ENCODE measurements at places on chromosomes 2 and 18. TPM values are rescaled to one million over a fixed set of nuclear protein-coding genes. Genes with fewer than 3 reads are reported as not detected.
A peak's percentile ranks its signal among the peaks of the same experiment; 100 is the strongest.

The WDR7 gene
- total RNA-seq = 49.2 TPM

DNA sequence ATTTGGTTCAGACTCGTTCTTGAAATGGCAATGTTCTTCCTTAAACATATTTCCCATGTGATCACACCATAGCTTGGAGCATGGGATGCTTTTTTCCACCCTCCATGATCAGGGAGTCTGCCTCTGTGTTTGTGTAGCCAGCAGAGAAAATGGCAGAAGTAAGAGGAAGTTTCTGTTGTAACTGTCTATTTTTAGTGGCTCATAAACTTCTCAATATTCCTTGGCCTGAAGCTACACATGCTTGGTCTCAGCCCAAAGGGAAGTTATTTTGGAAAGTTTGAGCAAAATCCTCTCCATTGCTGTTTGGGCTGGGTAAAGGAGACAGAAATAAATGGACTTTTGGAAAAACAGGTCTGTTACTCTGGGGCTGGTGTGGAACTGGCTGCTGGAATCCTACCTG lies 33.4 kb upstream of the ITGA6 start:
- no peak for DNase-seq

GRCh38 chr18:57389271-57389670 lies 36.9 kb downstream of the ST8SIA3 start:
- DNase-seq = no peak

DNA sequence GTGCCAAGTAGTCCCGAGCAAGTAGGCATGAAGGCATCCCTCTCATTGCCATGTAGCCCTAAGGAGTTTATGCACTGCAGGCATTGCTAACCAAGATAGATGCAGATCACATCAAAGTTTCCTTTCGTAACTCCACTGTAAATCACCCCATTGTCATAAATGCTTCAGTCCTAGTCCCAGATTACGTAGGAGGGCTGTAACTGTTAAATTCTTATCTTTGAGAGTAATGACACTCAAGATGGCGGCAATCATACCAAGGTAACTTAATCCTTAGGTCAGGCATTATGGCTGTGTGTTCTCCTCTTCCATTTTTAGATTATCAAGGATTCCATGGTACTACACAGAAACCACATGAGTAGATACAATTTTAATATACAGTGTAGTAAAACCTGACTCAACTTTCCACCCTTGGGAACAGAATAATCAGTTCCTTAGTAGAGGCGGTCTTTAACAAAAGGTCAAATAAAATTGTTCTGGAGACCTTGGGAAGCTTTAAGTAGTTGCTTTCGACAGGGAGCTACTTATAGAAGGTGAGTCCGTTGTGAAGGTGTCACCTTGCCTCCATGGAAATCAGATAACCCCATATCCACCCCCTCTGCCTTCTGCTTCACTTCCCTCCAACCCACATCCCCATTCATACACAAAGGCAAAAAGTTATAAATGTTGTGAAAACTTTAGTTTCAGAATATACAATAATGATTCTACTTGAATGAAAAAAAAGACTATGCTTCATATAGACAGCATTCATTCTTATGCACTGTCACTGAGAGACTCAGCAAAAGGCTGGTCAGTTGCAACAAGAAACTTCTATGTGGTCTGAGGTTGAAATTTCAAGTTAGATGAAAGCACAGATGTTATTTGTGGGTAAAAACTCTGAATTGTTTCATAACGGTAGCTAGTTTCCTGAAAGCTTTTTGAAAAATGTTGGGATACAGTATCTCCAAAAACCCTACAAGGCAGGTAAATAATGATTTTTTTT lies 64.8 kb upstream of the GALNT5 start:
- no peak for DNase-seq

GRCh38 chr2:190722835-190723234 lies 74.0 kb downstream of the NAB1 start:
- DNase-seq = no peak

- DNase-seq = peak; percentile 53
Measured at GRCh38 chr2:172995323-172996244, 80.1 kb upstream of the MAP3K20 start.

- DNase-seq = no peak
Measured at GRCh38 chr2:236959876-236960275, 125.8 kb upstream of the COPS8 start.

All from ureter (tissue), 1 donor.